IMR-90 (cell line): ENCODE measurements at places on chromosomes 5 and 9. TPM values are rescaled to one million over a fixed set of nuclear protein-coding genes. Genes with fewer than 3 reads are reported as not detected.

RASGEF1C gene
- not detected in 2 replicates for total RNA-seq

STXBP1 gene
- total RNA-seq: 15.8 and 18.9 TPM in 2 replicates

BTNL9 gene
- total RNA-seq: not detected in 2 replicates

PCDHGA3 gene
- total RNA-seq: 1.4 and 1.7 TPM in 2 replicates

PRRX2 gene
- 12.7 and 13.1 TPM in 2 replicates for total RNA-seq

IRX4 gene
- total RNA-seq: not detected in 2 replicates

SPATA31E1 gene
- total RNA-seq: not detected in 2 replicates

NTNG2 gene
- 0.28 and 0.54 TPM in 2 replicates for total RNA-seq

NR6A1 gene
- 0.28 and 0.36 TPM in 2 replicates for total RNA-seq

DMAC1 gene
- 8.1 and 9.4 TPM in 2 replicates for total RNA-seq

PCDHB3 gene
- total RNA-seq: under 0.01 and 0.18 TPM in 2 replicates

MRPS30 gene
- total RNA-seq: 51.4 and 57.2 TPM in 2 replicates

PCA3 gene
- not detected in 2 replicates for total RNA-seq

PPP2R2B gene
- not detected in 2 replicates for total RNA-seq

DNA sequence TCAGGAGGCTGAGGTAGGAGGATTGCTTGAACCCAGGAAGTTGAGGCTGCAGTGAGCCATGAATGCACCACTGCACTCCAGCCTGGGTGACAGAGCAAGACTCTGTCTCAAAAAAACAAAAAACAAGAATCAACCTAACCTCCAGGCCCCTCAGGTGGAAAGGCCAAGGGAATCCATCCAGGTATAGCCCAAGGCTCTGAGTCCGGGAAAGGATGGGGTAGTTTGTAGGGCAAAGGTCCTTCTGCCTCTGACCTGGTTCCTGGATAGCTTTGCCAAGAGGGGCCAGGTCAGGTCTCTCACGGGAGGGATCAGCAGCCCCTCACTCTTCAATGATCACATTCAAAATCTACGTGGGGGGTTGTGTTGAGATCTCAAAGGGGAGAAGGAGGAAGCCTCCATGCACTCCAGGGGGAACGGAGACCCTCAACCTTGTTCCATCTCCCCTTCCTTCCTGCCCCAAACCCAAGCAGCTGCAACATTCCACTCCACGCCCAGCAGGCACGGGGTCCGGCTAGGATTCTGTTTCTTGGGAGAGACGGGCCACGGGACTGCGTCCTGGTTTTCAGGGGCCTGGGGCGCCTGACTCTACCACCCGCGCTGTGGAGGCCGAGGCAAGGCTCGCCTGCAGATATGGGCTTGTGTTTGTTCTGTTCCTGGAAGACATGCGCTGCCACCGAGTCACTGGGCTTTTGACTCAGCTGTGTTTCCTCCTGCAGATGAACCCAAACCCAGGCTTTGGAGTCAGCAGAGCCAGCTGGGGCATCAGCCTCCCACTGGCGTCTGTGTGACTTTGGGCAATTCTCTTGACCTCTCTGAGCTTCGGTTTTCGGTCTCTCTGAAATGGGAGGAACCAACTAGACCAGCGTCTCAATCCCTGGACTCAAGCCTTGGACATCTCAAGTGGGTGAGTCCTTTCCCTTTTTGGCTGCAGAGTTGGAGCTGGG lies 35.5 kb downstream of the PLPP7 start:
- DNase-seq: no peak

- DNase-seq: no peak
These were observed 135.4 kb upstream of the GNA14 start for GRCh38 chr9:77783518-77783917.

GRCh38 chr9:131598121-131598520 lies 52.8 kb downstream of the PRRT1B start:
- no peak for DNase-seq

DNA sequence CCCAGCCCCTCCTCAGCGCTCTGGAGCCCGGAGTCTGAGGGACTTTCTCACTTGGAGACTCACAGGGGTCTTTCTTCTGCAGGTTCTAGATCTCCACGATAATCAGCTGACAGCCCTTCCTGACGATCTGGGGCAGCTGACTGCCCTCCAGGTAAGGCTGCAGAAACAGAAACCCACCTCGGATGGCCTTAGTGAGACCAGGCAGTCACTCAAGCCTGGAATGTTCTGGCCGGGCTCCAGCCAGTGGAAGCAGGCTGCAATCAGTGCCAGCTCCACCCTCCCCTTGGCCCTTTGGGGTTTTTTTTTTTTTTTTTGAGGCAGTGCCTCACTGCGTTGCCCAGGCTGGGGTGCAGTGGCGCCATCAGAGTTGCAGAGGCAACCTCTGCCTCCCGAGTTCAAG lies 7.6 kb downstream of the LRSAM1 start:
- DNase-seq: no peak

DNA sequence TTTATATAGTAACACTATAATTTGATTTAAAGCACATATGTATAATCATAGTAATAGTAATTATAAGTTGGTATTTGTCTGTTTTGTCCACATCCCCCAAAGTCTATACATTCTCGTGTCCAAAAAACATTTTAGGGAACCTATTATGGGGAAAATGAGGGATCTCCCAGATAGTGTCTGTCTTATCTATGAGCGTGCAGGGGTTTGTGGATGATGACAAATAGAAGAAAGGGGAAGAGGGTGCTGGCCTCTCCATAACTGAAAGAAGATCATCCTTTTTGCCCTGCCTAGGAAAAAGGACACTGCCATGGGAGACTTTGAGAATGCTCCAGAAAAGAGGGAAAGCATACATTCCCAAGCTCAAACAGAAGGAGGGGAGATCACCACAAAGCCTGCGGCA lies 45.3 kb downstream of the C5orf22 start:
- no peak for DNase-seq

DNA sequence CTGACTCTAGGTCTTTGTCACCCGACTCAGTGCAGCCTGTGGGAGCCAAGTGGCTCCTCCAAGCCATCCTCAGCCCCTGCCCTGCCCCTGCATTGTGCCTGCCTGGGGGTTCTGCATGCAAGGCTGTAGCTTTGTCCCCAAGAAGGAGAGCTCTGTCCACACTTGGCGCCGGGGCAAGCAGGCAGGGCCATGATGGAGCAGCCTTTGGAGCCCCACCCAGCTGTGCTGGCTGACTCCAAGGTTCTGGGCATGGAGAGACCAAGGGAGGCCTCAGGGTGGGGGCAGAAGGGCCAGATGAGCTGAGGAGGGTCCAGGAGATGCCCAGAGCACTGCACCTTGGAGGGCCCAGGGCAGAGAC lies 226.2 kb downstream of the CACNA1B start:
- DNase-seq: no peak

DNA sequence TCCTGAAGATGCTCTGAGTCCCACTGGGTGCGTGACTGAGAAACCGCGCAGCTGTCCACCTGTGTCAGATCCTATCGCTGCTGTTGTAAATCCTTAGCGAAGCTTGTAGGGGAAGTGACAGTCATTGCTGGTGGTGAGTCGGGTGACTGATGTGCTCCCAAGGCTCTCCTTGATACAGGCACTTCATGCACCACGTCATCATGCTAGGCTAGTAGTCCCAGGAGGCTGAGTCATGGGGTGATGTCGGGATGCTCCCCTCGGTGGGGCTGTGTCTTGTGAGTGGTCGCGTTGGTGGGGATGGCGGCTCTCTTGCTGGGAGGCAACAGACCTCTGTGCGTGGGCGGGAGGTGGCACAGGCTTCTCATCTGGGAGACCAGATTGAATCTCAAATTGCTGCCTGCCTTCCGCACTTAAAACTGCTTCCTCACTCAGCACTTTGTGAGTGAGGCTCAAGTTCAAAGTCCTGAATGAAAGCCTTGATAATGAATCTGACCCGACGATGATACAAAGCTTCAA lies 84.7 kb downstream of the CSNK1A1 start:
- peak; percentile 95 for DNase-seq

GRCh38 chr5:3793162-3793561 lies 197.5 kb downstream of the IRX1 start:
- no peak for DNase-seq

GRCh38 chr9:13264788-13265187 lies 14.7 kb downstream of the MPDZ start:
- DNase-seq: no peak

GRCh38 chr9:128249908-128250838 lies 25.6 kb downstream of the GOLGA2 start:
- peak; percentile 33 for DNase-seq

DNA sequence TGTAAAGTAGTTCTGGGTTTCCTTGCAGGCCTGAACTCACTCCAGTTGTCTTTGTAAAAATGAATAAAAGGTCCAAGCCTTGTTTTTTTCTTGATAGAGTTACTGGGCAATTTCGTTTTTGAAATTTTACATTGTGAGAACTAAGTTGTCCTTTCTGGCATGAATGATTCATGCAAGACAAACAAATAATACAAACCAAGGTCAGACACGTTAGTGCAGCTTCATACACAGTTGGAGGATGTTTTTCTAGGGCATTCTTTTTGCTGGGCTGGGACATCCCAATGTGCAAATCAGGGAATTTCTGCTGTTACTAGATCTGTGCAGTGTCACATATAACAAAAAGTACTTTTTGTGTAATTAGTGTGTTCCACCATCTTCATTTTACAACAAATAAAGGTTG lies 96.0 kb downstream of the MEGF10 start:
- peak; percentile 56 for DNase-seq

- DNase-seq: no peak
These were observed 91.7 kb downstream of the EDIL3 start for GRCh38 chr5:84292788-84293653.

DNA sequence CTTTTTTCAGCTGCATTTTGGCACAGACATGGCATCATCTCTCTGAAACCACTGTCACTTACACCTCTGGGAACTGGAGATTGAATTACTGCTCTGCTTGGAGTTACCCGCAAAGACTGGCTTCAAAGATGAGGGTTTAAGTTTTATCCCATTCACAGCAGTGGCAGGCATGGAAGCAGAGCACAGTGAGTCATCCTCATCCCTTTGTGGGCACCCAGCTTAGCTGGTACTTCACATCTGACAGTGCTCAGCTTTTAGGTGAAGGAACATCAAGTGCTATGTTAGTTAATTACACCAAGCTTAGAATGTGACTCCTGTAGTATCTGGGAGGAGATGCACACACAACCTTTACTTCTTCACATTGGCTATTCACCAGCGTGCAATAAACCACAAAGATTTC lies 24.8 kb upstream of the ALDH1A1 start:
- no peak for DNase-seq

GRCh38 chr9:116002624-116003023 lies 151.0 kb upstream of the PAPPA start:
- no peak for DNase-seq

DNA sequence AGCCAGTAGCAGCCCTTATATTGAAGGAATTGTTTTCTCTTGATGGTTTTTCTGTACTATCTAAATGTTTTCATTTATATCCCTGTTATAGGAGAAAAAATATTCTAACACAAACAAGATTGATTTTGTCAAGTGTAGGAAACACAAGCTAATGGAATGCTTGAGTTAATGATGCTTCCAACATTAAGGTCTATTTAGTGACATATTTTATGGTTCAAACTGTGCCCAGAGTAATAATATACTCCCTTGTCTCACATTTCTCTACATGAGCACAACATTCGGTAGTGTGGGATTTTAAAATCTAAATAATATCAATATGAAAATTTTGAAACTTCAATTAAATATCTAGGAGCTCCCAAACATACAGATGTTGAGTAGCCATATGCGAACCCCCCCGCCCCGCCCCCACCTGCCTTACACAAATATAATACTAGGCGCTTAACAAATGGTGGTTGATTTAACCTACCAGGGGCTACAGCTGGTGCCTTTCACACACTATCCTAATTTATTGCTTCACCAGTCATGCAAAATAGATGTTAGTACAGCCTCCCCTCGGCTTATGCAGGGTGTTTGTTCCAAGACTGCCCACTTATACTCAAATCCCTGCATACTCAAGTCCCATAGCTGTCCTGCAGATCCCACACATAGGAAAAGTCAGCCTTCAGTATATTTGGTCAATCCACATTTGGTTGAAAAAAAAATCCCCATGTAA lies 124.1 kb upstream of the ACO1 start:
- no peak for DNase-seq

- no peak for DNase-seq
These were observed 325.2 kb downstream of the CETN3 start for GRCh38 chr5:90084342-90084741.

DNA sequence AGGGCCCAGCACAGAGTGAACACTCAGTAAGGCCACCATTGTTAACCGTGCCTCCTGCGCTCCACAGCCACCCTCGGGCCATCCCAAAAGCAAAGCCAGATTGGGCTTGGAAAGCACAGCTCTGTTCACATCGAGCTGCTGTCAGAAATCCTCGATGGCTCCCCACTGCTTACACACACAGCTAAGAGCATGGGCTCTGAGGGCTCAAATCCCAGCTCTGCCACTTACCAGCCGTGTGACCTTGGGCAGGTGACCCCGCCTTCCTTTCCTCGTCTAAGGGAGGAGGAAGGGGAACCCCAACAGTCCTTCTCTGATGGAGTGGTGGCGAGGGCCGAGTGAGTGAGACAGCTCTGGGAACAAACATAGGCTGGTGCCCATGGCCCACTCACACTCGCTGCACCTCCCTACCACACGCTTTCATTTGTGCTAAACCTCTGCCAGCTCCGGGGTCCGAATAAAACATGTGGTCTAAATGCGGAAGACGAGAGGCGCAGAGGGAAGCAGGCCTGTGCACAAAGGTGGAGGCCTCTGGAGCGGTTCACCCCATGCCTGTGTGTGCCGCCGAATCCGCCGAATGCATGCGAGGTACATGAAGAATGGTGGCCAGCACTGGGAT lies 139.3 kb downstream of the PAX5 start:
- no peak for DNase-seq

DNA sequence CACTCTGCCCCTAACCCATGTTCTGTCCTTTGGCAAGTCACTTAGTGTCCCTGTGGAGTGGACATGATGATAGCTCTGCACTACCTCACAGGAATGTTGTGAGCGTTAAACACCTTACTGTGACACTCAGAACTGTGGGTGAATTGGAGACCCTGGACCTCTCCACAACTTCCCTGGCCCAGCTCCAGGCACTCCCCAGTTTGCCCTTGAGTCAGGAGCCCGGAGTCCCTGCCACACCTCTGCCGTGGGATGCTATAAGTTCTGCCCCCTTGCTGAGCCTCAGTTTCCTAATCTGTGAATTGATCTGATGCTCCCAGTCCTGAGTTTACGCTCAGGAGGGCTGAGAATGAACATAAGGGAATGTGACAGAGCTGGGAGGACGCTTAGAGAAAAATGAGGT lies 34.4 kb downstream of the GSN start:
- no peak for DNase-seq

GRCh38 chr5:150038547-150038946 lies 38.0 kb downstream of the HMGXB3 start:
- no peak for DNase-seq

- no peak for DNase-seq
These were observed 21.4 kb upstream of the PHF19 start for GRCh38 chr9:120898396-120898795.

DNA sequence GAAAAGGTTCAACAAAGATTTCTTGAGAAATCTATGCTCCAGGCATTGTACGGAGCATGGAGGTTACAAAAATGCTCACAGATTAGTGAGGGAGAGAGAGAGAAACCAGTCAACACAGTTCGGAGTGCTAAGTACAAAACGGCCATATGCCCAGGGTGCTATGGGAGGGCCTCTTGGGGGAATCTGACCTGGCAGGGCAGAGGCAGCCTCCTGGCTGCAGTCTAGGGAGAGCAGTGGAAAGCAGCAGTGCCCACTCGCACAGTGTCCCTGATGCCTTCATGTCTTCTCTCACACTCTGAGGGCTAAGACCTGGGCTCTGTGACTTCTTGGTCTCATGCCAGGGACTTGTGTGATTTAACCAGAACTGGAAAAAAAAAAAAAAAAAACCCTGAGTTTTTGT lies 29.8 kb upstream of the SMC5 start:
- no peak for DNase-seq

- DNase-seq: peak; percentile 38
These were observed 65.4 kb upstream of the ARAP3 start for GRCh38 chr5:141747152-141748141.

GRCh38 chr5:2015124-2015848 lies 132.6 kb upstream of the IRX4 start:
- DNase-seq: no peak
